ENCODE measurements at places on chromosomes 12 and 14.

DNA sequence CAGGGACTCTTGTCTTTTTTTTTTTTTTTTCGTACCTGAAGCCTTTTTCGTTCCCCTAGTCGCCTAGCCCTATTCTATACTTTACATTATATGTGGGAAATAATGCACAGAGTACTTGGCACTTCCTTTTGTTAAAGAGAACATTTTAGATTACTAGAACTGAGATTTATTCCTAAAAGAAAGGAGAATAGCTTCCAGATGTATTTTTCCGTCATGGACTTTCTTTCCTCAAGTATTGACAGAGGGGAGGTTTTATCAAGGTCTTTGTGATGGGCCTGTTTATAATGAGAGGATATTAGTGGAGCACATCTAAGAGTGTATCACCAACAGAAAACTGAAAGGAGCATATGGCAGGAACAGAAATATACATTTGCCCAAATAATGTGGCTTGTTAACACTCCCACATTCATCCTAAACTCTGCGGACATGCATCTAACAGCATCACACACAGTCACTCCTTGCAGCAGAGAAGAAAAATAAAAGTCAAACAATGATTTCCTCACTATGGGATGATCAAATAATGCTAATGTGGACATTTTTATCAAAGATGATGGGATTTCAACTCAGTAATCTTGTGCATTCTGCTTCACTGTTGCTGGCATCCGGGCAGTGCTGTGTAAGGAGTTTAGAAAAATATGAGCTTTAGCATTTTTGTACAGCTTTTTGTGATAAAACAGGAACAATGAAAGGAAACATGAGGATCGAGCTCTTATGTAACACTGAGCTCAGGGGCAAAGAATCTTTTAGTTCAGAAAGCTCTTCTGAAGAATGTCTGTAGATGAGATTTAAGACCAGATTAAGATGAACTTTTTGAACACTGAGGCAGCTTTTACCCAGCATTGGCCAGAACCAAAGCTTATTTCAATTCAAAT, 183.1 kb downstream of the EGLN3 start:
- DNase-seq, result no peak

GRCh38 chr12:46385438-46385837, 12.9 kb upstream of the SLC38A2 start:
- no peak for DNase-seq

- no peak for DNase-seq
Measured at GRCh38 chr12:71415336-71416231, 24.0 kb upstream of the LGR5 start.

DNA sequence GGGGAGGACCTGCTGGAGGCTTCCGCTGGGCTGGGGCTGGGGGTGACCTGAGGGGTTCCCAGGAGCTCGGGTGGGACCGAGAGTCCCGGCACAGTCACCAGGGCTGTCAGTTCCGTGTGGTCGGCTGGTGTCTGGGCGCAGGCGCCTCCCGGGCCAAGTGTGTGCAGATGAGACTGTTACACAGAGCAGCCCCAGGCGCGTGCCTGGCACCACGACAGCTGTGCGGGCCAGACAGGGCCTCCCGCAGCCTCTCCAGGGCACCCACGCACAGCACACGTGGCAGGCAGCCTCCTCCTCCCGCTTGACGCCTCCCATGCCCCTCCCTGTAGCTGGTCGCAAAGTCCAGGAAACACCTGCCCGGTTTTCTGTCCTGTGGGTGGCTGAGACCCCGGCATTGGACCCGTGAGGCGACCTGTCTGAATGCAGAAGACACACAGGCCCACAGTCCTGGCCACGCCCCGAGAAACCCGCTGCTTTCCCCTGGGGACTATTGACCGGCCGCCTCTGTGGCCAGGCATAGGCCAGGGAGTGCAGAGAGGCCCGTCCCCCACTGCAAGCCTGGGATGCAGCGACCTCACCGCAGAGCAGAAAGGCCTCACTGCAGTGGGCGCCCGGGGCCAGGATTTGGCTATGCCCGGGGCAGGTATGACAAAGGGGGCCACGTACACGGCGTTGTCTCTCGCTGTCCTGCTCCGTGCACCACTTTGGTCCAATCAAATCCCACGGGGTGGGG, 12.1 kb upstream of the GALNT9 start:
- DNase-seq, result no peak

GRCh38 chr14:101217616-101218371, 314.3 kb upstream of the RTL1 start:
- DNase-seq, result no peak

GRCh38 chr14:81406863-81407262, 6.7 kb upstream of the STON2 start:
- no peak for DNase-seq

- DNase-seq, result no peak
Measured at GRCh38 chr14:25122211-25122610, 72.3 kb upstream of the STXBP6 start.

DNA sequence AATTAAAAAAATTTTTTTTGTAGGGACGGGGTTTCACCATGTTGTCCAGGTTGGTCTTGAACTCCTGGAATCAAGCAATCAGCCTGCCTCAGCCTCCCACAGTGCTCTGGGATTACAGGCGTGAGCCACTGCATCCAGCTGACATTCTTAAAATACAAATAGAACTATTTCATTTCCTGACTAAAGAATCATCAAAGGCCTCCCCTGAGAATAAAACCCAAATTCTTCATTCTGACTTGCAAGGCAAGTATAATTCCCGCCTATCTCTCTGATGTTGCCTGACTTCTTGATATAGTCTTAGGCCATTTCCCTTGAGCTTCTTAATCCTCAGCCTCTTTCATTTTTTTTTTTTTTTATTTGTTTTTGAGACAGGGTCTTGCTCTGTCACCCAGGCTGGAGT, 4.4 kb upstream of the BICD1 start:
- DNase-seq, result no peak

- no peak for DNase-seq
Measured at GRCh38 chr12:50517421-50518048, 12.8 kb downstream of the DIP2B start.

DNA sequence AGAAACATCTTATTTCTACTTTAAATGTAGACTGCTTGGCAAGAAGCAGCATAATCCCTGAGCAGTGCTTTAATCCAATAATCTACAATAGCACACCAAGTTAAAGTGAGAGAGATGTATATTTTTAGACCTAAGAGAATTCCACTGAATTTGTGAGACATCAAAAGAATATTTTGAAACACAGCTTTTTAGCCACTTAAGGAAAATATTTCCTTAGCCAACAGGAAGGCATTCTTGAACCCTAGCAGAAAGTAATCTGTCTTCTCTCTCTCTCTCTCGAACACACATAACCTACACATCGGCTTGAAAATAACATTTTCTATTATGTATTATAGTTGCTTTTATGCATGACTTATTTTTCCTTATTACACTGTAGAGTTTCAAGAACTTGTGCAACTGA, 34.0 kb downstream of the KITLG start:
- DNase-seq, result no peak

DNA sequence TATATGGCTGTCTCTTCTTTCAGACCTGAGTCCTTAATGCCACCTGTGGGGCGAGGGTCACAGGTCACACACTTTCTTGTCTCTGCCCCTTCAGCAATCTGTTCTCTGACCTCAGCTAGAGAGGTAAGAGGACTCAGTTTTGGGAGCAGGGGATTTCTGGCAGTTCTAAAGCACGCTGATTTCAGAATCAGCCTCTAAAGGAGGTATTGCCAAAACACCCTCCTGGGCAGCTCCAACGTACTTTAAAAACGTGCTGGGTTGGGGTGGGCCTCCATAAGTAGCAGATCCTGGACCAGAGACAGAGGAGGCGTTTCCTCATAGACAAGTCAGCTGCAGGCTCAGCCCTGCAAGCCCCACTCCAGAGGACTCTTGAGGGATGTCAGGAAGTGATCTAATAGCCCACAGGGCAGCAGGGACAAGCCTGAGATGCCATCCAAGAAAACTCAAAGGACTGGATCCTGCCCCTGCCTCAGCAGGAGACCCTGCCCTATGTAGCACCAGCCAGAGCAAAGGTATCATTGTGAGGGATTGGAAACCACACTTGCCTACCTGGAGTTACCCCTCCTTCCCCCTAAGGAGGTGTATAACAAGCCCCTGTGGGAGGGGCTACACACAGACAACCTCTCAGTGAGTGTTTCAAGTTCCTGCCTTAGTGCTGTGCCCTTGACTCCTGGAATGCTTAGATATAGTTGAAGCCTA, 8.5 kb downstream of the CTDSP2 start:
- DNase-seq, result no peak

- no peak for DNase-seq
Measured at GRCh38 chr14:86364634-86365033, 834.7 kb downstream of the FLRT2 start.

- DNase-seq, result no peak
Measured at GRCh38 chr14:85415015-85415712, 114.8 kb upstream of the FLRT2 start.

GRCh38 chr12:105674871-105675699, 344.6 kb downstream of the C12orf75 start:
- no peak for DNase-seq

DNA sequence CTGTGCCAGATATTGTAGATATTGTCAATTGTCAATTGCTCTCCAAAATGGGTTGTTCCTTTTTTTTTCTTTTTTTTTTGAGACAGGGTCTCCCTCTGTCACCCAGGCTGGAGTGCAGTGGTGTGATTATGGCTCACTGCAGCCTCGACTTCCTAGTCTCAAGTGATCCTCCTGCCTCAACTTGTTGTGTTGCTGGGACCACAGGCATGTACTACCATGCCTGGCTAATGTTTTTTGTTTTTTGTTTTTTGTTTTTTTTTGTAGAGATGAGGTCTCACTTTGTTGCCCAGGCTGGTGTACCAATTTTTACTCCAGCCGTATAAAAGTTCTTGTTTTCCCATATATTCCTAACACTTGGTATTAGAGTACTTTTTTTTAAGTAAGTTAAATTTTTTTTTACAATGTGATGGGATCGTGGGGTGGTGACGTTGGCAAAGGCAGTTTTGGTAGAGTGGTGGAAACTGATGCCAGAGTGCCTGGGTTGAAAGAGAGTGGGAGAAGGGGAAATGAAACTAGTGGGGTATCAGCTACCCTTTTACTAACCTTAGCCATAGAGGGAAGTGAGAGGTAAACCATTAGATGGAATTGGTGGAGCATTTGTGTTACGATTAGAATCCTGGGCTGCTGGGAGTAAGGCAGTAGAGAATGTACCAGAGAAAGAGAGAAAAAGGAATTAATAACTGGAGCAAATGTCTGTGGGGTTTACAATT, 33.0 kb upstream of the CFAP54 start:
- DNase-seq, result no peak

DNA sequence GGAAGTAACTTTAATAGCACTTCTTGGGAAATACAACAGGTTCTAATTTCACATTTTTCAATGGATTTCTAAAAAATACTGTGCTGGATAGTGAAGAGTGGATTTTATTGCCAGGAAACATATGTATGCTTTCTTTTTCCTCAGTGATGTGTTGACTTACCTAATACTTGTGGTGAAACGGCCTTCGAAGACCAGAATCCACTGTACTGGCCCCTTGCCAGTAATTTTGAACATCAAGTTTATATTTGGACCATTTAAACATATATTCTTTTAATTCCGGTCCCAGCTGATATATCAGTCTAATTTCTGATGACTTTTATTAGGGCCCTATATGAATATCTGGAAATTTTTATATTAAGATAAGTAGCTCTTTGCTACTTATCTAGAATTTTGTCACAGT, 1.8 kb downstream of the MSRB3 start:
- DNase-seq, result no peak

- DNase-seq, result no peak
Measured at GRCh38 chr12:78034025-78034424, 203.3 kb downstream of the NAV3 start.

DNA sequence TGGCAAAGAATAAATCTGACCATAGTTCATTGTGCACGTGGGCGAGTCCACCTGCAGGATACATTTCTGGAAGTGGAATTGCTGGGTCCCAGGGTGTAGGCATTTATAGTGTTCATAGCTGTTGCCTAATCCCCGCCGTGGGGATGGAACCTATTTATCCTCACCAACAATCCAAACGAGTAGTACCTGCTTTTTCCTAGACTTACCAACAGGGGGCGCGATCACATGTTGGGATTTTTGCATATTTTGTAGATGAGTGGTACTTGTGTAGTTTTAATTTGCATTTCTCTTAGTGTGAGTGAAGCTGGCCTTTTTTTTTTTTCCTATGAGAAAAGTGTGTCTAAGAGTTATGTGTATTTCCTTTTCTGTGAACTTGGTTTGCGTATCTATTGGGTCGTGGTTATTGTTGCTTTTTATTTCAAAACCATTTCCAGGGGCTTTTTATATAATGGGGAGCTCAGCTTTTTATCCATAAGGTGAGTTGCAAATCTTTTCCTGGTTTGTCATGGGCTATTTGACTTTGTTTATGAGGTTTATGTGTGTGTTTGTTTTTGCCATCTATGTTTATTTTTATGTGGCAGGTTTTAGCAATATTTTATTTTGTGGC, 67.2 kb downstream of the CCDC92 start:
- peak; percentile 54 for DNase-seq

GRCh38 chr12:56258820-56259183, 618 bp upstream of the ANKRD52 start:
- DNase-seq, result no peak

- no peak for DNase-seq
Measured at GRCh38 chr14:63752449-63753169, 24.7 kb upstream of the SGPP1 start.

GRCh38 chr12:106044773-106045172, 94.0 kb downstream of the NUAK1 start:
- no peak for DNase-seq

DNA sequence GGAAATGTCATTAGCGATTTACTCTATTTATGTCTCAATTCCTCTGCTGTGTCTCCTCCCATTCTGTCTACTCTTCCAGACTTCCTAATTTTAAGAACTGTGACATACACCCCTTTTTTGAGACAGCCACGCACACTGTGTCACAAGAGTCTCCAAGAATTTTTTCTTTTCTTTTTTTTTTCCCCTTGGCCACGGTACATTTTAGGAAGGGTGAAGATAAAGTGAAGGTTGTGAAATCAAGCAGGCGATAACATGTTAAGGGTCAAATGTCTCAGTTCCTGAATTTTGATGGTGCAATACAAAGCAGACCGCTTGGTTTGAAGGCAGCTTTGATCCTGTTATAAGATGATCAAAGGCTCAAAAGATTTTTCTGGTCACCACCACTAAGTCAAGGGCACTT, 4.3 kb downstream of the OLR1 start:
- DNase-seq, result no peak

GRCh38 chr12:132174015-132174838, 30.0 kb downstream of the NOC4L start:
- no peak for DNase-seq

- DNase-seq, result no peak
Measured at GRCh38 chr12:33472299-33472698, 32.7 kb upstream of the SYT10 start.

DNA sequence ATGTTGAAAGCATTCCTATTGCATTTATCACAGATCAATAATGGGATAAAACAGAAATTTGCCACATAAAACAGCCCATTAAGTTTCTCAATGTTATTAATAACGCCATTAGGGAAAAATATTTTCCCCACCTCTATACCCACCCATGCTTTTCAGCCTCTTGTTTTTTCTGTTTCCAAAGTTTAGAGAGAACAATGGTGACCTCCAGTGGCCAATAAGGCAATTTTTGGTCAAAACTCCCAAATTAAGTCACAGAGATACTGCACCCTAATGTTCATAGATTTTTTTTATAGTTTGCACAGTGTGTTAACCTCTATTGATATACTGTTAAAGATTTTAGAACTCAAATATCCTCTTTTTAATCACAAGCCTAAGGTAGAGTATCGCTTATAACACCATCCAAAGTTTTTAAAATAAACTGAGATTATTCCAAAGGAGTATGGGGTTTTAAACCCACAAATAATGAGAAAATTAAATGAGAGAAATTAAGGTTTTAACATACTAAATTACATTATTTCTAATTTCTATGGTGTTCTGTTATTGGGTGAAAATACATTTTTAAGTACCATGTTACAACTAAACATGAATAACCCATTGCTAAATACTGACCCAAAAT, 184.7 kb upstream of the DCN start:
- no peak for DNase-seq
